ENCODE measurements at places on chromosomes 5 and 9.

GRCh38 chr9:72907421-72907820 is 45.4 kb downstream of the ALDH1A1 start:
- DNase-seq = peak; percentile 15
- H3K36me3 ChIP-seq = no peaks in the 10 kb centered on the region
- no peaks in the 10 kb centered on the region for H3K27me3 ChIP-seq
- no peak overlapping the region for H3K4me3 ChIP-seq

DNA sequence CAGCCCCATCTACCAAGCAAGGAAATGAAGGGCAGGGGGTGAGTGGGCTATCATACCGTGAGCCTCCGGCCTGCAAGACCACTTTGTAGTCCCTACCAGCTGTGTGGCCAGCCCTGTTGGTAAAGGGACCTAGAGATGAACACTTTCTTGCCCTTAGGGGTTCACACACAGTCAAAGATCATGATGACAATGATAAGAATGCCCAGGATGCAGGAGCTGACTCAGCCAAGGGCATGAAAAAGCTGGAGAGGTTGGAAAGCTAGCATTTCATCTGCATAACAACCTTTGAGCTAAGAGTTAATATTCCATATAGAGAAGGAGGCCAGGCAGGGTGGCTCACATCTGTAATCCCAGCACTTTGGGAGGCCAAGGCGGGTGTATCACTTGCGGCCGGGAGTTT is 19.2 kb upstream of the FGFR4 start:
- DNase-seq = no peak
- H3K27ac ChIP-seq = no peak overlapping the region
- H3K4me1 ChIP-seq = no peaks in the 10 kb centered on the region
- no peak overlapping the region for H3K4me3 ChIP-seq
- no peaks in the 10 kb centered on the region for H3K27me3 ChIP-seq

DNA sequence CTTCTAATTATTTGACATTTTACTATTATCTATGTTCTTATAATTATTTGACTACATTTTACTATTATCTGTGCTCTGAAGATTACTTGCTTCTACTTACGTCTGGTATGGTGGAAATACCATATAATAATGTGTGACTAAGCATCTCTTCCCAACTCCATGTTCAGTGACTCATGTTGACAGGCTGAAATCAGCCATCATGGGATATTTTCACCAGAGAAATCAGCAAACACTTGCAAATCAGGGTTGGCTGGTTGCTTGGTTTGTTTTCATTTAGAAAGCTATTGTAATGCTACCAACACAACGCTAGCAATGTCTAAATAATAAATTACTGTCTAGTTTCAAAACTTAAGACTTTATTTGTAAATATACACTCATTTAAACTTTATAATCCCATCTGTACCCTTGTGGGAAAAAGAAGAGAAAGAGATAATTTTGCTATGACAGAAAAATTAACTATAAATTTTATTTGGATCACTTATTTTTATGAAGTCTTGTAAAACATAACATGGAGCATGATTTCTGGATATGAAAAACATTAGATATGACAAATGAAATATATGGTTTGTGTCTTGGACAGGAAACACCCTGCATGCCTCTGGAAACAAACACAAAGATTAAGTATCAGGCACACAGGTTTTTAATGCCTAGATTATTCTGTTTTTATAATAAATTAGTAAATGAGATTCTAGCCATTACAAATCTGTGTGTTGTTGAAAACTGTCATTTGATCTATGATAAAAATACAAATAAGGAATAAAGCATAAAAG is 337.6 kb downstream of the BNC2 start:
- H3K36me3 ChIP-seq = no peaks in the 10 kb centered on the region
- H3K4me1 ChIP-seq = no peaks in the 10 kb centered on the region
- no peak overlapping the region for H3K4me3 ChIP-seq
- no peak overlapping the region for H3K27ac ChIP-seq
- no peak for DNase-seq
- H3K27me3 ChIP-seq = peaks cover 6% of the 10 kb centered on the region

- peaks cover 25% of the 10 kb centered on the region for H3K27me3 ChIP-seq
- no peak overlapping the region for H3K4me3 ChIP-seq
- H3K4me1 ChIP-seq = no peaks in the 10 kb centered on the region
- no peaks in the 10 kb centered on the region for H3K36me3 ChIP-seq
- H3K27ac ChIP-seq = no peak overlapping the region
Measured at GRCh38 chr9:28758341-28758740, 1185.1 kb upstream of the C9orf72 start.

DNA sequence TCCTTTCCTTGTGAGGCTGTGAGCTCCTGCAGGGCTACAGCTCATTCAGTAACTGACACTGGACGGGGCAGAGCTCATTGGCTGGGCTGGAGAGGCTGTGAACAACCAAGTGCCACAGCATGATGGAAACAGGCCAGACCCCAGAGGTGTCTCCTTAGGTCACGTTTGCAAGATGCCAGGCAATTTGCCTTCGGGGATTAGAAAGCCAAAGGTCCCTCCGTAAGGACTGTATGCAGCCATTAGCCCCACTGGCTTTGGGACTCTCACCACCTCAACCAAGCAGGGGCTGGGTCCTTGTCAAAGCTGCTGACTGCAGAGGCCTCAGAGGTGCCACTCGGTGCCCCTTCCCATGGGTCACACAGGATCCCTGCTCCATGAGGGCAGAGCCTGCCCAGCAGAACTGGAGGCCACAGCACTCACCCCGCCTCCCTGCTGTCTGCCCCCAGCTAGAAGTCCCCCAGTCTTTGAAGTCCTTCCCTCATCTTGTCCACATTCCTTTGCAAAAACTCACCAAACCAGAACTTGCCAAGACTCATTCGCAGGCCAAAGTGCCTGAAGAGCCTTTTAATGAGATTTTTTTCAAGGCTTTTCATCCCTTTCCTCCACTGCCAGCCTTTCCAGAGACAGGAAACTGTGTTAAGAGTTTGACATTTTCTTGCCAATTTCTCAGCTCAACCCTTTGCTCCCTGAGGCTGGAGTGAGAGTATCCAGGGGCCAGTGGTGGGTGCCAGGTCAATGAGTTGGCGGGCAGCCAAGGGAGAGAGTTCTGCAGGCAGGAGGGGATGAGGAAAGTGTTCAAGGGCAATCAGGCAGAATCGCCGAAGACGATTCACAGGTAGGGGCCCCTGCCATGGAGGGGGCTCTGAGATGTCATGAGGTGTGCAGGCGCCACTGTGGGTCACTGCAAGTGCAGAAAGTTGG is 39.7 kb upstream of the SLC25A51 start:
- H3K4me3 ChIP-seq = no peak overlapping the region
- no peaks in the 10 kb centered on the region for H3K27me3 ChIP-seq
- H3K27ac ChIP-seq = peak overlapping the region; percentile 75
- DNase-seq = peak; percentile 71

GRCh38 chr5:122705851-122706250 is 69.0 kb upstream of the SNX2 start:
- no peaks in the 10 kb centered on the region for H3K27me3 ChIP-seq
- H3K27ac ChIP-seq = no peak overlapping the region

DNA sequence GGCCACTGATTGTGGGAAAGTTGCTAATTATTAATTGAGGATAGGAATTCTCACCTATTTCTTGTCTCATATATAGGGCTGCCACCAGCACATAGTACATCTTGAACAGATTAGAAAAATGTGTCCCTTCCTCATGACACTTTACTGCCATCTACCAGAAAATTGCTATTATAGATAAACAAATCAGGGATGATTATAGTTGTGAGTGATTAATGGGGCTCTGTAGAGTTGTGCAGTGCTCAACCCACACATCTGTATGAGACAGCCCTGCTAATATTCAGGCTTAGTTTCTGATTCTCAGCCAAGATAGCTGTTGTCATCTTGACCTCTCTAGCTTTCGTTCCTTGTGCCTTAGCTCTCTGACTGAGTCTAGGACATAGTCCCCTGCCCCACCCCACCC is 373.3 kb downstream of the TLE4 start:
- DNase-seq = no peak
- H3K4me3 ChIP-seq = no peak overlapping the region
- H3K27ac ChIP-seq = no peak overlapping the region

DNA sequence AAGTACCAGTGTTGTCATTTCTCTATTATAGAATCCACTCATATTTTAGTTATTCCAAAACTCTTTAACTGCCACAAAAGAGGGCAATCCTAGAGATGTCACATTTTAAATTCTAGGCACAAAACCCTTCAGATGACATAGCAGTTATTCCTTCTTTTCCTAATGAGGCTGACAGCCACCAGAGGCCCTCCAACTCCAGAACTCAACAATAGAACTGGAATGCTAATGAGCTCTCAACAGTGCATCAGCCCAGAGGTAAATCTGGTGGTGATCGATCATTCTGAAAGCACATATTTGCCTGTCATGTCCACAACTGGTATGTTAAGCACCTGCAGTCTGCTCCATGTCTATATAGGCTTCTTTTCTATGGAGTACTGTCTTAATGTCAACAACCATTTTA is 40.2 kb upstream of the RAB3C start:
- H3K27me3 ChIP-seq = no peaks in the 10 kb centered on the region
- H3K27ac ChIP-seq = no peak overlapping the region
- H3K36me3 ChIP-seq = no peaks in the 10 kb centered on the region
- no peak overlapping the region for H3K4me3 ChIP-seq

- peak overlapping the region; percentile 84 for H3K27ac ChIP-seq
- H3K4me1 ChIP-seq = no peaks in the 10 kb centered on the region
- no peaks in the 10 kb centered on the region for H3K36me3 ChIP-seq
- H3K4me3 ChIP-seq = peak overlapping the region; percentile 71
Measured at GRCh38 chr9:36258996-36259533, 817 bp upstream of the GNE start.

DNA sequence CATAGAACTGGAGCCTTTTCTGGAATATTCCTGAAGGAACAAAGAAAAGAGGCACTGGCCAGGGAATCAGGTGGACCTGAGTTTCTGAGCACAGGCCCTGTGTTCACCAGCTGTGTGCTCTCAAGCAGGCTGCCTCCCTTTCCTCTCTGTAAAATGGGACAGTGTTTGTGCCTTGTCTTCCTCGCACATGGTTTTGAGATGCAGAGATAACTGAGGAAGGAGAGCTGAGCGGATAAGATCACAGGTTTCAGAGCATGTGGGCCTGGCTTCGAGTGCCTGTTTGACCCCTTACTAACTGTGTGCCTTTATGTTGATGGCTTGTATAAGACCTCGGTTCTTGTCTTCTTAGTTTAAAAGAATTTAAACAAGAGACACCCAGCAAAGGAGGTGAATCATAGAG is 46.2 kb upstream of the HAND1 start:
- peaks cover 65% of the 10 kb centered on the region for H3K4me1 ChIP-seq
- peak overlapping the region; percentile 77 for H3K27ac ChIP-seq
- no peak overlapping the region for H3K4me3 ChIP-seq
- no peaks in the 10 kb centered on the region for H3K36me3 ChIP-seq

GRCh38 chr5:170410401-170410800 is 21.2 kb upstream of the KCNMB1 start:
- no peaks in the 10 kb centered on the region for H3K27me3 ChIP-seq
- DNase-seq = no peak
- no peak overlapping the region for H3K4me3 ChIP-seq
- H3K27ac ChIP-seq = no peak overlapping the region

- no peaks in the 10 kb centered on the region for H3K4me1 ChIP-seq
- no peak for DNase-seq
- H3K4me3 ChIP-seq = no peak overlapping the region
Measured at GRCh38 chr5:26940994-26941393, 97.4 kb downstream of the CDH9 start.

GRCh38 chr9:109101810-109102209 is 17.9 kb downstream of the TMEM245 start:
- peaks cover 41% of the 10 kb centered on the region for H3K4me1 ChIP-seq
- H3K27me3 ChIP-seq = no peaks in the 10 kb centered on the region
- DNase-seq = peak; percentile 81
- H3K36me3 ChIP-seq = peaks cover 4% of the 10 kb centered on the region
- no peak overlapping the region for H3K4me3 ChIP-seq

GRCh38 chr9:20041697-20042081 is 252.9 kb upstream of the SLC24A2 start:
- no peak overlapping the region for H3K27ac ChIP-seq
- no peaks in the 10 kb centered on the region for H3K36me3 ChIP-seq
- no peak overlapping the region for H3K4me3 ChIP-seq

DNA sequence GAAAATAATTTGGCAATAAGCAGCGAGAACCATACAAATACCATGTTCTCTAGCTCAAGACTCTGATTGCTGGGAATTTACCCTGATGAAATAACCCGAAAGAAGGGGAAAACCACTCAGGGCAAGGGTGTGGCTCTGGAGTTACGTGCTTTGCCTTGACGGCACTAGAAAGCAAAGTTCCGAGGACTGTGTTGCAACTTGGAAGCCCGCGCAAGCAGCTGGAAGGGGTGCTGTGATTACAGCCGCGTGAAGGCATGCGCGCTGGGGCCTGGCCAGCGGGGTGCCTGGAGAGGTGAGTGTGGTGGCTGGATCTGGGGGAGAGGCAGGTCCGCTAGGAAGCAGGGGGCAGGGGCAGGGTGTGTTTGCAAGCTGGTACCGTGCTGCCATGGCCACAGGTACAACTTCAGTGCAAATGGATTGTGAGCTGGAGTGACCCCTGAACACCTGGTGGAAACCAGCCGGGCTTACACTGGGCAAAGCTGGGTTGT is 52.6 kb upstream of the CNOT6 start:
- H3K36me3 ChIP-seq = no peaks in the 10 kb centered on the region
- no peak overlapping the region for H3K4me3 ChIP-seq
- no peaks in the 10 kb centered on the region for H3K27me3 ChIP-seq
- no peak for DNase-seq
- H3K4me1 ChIP-seq = no peaks in the 10 kb centered on the region

DNA sequence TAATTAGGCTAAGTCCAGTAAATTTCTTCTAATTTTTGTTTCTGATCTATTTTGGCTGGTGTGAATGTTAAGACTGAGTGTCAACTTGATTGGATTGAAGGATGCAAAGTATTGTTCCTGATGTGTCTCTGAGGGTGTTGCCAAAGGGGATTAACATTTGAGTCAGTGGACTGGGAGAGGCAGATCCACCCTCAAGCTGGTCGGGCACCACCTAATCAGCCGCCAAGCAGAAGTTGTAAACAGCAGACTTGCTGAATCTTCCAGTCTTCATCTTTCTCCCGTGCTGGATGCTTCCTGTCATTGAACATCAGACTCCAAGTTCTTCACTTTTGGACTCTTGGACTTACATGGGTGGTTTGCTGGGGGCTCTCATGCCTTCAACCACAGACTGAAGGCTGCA is 21.4 kb upstream of the MLLT3 start:
- H3K27ac ChIP-seq = no peak overlapping the region
- no peaks in the 10 kb centered on the region for H3K27me3 ChIP-seq
- H3K4me3 ChIP-seq = no peak overlapping the region
- no peaks in the 10 kb centered on the region for H3K36me3 ChIP-seq
- DNase-seq = no peak

DNA sequence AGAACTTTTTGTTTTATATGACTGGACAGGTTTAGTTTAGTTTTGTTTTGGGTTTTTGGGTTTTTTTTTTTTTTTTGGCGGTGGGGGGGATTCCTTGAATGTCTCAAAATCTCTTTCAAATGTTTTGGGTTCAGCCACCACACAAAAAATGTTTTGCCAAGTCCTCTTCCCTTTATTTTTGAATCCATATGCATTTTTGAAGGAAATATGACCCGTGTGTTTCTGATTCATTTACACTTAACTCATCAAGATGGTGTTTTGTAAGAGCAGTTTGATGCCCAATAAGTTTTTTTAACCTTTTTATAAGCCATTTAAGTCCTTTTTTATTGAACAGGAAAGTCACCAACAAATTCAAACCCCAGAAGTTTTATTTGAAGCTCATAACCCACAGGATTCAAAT is 209.8 kb downstream of the CWC27 start:
- peaks cover under 1% of the 10 kb centered on the region for H3K4me1 ChIP-seq
- H3K27me3 ChIP-seq = no peaks in the 10 kb centered on the region
- H3K36me3 ChIP-seq = no peaks in the 10 kb centered on the region
- no peak overlapping the region for H3K4me3 ChIP-seq
- no peak for DNase-seq
- no peak overlapping the region for H3K27ac ChIP-seq

- no peaks in the 10 kb centered on the region for H3K27me3 ChIP-seq
- no peak overlapping the region for H3K27ac ChIP-seq
- no peaks in the 10 kb centered on the region for H3K4me1 ChIP-seq
- no peak overlapping the region for H3K4me3 ChIP-seq
- peaks cover 62% of the 10 kb centered on the region for H3K36me3 ChIP-seq
Measured at GRCh38 chr9:125355601-125356000, 94.0 kb downstream of the GAPVD1 start.
